ENCODE measurements at places on chromosomes 5 and 9.

DNA sequence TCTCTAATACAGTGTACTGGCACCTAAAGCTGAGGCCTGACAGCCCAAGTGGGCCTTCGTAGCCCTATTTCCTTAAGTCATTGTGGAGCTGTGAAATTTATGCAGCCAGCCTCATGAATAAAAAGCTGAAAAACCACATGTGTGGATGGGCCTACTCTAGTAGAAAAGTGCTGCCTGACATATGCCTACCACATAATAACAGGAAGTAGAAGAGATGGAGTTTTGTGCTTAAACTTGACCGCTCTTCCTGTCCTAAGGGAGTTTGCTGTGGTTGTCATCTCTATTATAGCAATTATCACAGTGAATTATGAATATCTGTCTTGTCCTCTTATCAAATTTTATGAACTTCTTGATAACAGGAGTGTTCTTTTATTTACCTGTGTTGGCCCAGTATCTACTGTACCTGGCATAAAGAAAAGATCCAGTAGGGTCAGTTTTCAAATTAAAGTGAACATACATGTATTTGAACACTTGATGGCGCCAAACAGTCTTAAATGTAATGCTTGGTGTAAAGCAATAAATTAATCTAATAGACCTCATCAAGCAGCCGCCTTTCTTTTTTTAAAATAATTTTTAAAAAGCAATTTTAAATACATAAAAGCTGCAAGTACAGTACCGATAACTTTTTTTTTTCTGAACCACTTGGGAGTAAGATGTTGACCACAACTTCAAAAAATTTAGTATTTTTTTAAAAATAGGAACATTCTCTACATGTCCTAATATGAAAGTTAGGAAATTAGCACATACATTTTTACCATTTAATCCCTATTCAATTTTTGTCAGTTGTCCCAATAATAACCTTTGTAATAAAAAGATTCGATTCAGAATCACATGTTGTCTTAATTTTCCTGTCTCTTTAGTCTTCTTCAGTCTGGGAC, 51.0 kb downstream of the FKTN start:
- DNase-seq = peak; percentile 1

GRCh38 chr5:141565826-141566570, 52.8 kb downstream of the DIAPH1 start:
- no peak for DNase-seq

GRCh38 chr9:19568946-19569345, 160.1 kb downstream of the ACER2 start:
- no peak for DNase-seq

GRCh38 chr9:93187047-93187446, 3.1 kb downstream of the WNK2 start:
- no peak for DNase-seq

- DNase-seq = no peak
These were observed 12.2 kb upstream of the TMEM252 start for GRCh38 chr9:68552700-68553476.

DNA sequence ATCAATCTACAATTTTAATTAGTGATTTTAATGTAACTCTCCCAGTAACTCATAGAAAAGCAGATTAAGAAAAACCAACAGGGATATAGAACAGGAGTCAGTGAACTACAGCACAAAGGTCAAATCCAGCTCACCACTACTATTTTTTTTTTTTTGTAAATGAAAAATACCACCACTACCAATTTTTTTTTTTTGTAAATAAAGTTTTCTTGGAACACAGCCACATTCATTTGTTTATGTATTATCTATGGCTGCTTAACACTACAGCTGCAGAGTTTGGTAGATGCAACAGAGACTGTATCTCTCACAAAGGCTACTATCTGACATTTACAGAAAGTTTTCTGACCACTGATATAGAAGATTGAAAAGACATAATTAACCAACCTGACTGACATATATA, 11.7 kb downstream of the ZNF510 start:
- no peak for DNase-seq

DNA sequence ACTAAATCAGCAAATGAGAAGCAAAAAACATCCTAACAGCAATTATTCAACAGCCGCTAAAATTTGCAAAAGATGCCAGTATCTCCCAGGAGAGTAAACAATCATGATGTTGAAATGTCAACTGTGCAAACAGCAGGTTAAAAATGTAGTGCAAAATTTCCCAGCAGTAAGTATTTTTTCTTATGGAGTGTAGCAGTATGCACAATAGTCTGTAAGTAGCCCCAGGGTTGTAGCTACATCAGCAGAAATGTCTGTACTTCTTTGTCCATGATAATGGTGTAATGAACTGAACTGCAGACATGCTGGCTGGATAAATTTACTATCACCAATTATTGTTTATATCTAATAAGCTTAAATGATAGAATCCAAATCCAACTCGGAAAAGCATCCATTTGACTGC, 31.4 kb downstream of the GRIN3A start:
- no peak for DNase-seq

DNA sequence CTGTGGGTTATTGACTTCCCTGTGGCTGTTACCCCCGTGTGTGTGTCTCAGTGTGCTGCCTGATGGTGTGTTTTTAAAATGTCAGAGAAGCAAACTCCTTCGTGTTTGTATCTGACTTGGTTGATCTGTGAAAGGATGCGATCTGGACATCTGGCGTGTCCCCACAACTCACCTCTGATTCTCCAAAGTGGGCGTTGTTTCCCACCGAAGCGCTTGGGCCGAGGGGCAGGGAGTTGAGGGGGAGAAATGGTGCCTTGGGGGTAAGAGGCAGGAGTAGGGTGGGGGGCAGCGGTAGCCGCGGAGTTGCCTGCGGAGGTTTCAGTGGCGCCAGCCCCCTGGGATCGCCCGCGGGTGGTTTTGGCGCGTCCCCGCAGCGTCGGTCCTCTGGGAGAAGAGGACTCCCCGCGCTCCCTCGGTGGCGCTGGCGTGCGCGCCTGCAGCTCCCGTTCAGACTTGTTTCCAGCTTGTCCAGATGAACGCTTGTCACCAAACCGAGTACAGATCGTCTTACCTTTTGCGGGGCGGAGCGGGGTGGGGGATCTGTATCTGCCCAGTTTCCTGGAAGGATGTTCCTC, 1.1 kb downstream of the MAST4 start:
- no peak for DNase-seq

DNA sequence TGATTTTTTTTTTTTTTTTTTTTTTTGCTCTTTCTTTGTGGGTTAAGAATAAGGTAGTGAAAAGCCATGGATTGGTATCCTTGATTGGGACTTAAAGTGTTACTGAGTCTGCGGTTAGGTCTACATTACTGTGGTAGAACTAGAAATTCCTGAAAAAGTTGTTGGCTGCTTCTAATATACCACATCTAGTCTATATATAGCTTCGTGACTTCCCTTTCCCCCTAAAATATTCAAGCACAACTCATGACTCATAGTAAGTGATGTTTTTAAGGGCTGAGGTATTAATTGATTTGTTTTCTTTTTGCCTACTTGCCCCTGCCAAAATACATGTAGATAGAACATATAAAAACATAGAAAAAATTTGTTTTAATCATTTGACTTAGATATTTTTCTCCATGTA, 247.6 kb downstream of the TMEM232 start:
- no peak for DNase-seq

Measured in Panc1 (cell line).